ENCODE measurements at places on chromosomes 2 and 18. TPM values are rescaled to one million over a fixed set of nuclear protein-coding genes. Genes with fewer than 3 reads are reported as not detected.

The ITGB6 gene
- 2.3 TPM for total RNA-seq

The TSHZ1 gene
- 7.0 TPM for total RNA-seq

The PSMA8 gene
- not detected for total RNA-seq

The AFF3 gene
- total RNA-seq, result 14.3 TPM

The ALLC gene
- not detected for total RNA-seq

The KLHL30 gene
- total RNA-seq, result not detected

The LHCGR gene
- 0.92 TPM for total RNA-seq
